Bladder microvascular endothelial cell (primary cell): ENCODE measurements at places on chromosomes 12 and 14. TPM values are rescaled to one million over a fixed set of nuclear protein-coding genes. Genes with fewer than 3 reads are reported as not detected.

CALM1 gene
- total RNA-seq = 1,043 and 1,422 TPM in 2 replicates

DNAH10 gene
- total RNA-seq = 0.06 and 0.16 TPM in 2 replicates

STON2 gene
- total RNA-seq = 0.49 and 59.4 TPM in 2 replicates

CCDC85C gene
- total RNA-seq = 11.5 and 15.6 TPM in 2 replicates

PTGER2 gene
- under 0.01 and 0.06 TPM in 2 replicates for total RNA-seq

AJUBA gene
- 43.4 and 94.0 TPM in 2 replicates for total RNA-seq

TSPAN9 gene
- 37.9 and 121 TPM in 2 replicates for total RNA-seq

ISM2 gene
- total RNA-seq = 0.06 TPM in 1 of 2 replicates, not detected in the other

ATXN7L3B gene
- 13.8 and 24.9 TPM in 2 replicates for total RNA-seq

PRKCH gene
- total RNA-seq = 226 and 458 TPM in 2 replicates

AMDHD1 gene
- 0.06 and 0.32 TPM in 2 replicates for total RNA-seq

FAM90A1 gene
- not detected in 2 replicates for total RNA-seq

LRTM2 gene
- total RNA-seq = not detected in 2 replicates

CD4 gene
- total RNA-seq = not detected in 2 replicates

PLBD1 gene
- 0.38 and 1.3 TPM in 2 replicates for total RNA-seq

SSTR1 gene
- under 0.01 and 0.13 TPM in 2 replicates for total RNA-seq

ANO2 gene
- total RNA-seq = 39.2 and 96.8 TPM in 2 replicates

GPRC5A gene
- 2.9 and 4.9 TPM in 2 replicates for total RNA-seq

IL31 gene
- total RNA-seq = not detected in 2 replicates

KCNC2 gene
- 0.32 TPM in 1 of 2 replicates, not detected in the other for total RNA-seq
